ENCODE measurements at places on chromosomes 1 and 21.

DNA sequence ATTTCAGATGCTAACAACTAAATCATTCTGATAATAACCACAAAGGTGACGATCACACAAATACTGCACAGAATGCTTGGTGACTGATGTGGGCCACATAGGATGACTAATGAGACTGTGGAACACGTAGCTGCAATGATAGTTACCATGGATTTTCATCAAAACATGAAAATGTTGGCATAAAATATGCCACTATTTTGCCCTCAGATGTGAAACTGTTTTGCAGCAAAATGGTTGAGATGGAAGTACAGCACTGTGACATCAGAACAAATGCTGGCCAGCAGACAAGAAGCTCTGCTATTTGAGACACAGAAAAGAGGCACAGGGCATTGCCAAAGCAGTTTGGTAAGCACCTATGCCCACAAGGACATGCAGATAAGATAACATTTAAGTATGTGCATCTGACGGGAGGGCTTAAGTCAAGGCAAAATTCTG, 83.8 kb downstream of the NIBAN1 start:
- peak; percentile 10 for DNase-seq

- no peak for DNase-seq
Measured at GRCh38 chr21:34844924-34845238, 176.1 kb downstream of the CLIC6 start.

- no peak for DNase-seq
Measured at GRCh38 chr1:187928288-187928687, 1099.5 kb downstream of the PLA2G4A start.

GRCh38 chr21:43372663-43373361, 54.1 kb downstream of the SIK1 start:
- DNase-seq: no peak

- no peak for DNase-seq
Measured at GRCh38 chr21:30719401-30719800, 824 bp upstream of the KRTAP21-3 start.

- no peak for DNase-seq
Measured at GRCh38 chr1:5707566-5708345, 284.5 kb downstream of the NPHP4 start.

GRCh38 chr1:20185834-20186782, at the start of the genes PLA2G2C and UBXN10:
TSS of gene PLA2G2C (minus strand) at chr1:20186518. CDS start at chr1:20177363, 9,155 bp downstream.
TSS of gene UBXN10 (plus strand) at chr1:20186096. CDS start at chr1:20190562, 4,466 bp downstream.
- no peak for DNase-seq

DNA sequence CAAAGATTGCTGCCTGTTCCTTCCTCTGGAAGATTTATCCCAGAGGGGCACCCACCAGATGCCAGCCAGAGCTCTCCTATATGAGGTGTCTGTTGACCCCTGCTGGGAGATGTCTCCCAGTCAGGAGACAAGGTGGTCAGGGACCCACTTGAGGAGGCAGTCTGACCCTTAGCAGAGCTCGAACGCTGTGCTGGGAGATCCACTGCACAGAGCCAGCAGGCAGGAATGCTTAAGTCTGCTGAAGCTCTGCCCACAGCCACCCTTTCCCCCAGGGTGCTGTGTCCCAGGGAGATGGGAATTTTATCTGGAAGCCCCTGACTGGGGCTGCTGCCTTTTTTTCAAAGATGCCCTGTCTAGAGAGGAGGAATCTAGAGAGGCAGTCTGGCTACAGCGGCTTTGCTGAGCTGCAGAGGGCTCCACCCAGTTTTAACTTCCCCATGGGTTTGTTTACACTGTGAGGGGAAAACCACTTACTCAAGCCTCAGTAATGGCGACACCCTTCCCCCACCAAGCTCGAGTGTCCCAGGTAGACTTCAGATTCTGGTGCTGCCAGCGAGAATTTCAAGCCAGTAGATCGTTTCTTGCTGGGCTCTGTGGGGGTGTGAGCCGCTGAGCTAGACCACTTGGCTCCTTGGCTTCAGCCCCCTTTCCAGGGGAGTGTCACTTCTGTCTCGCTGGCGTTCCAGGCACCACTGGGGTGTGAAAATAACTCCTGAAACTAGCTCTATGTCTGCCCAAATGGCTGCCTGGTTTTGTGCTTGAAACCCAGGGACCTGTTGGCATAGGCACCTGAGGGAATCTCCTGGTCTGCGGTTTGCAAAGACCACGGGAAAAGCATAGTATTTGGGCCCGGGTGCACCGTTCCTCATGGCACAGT, 51.1 kb upstream of the PDC start:
- no peak for DNase-seq

DNA sequence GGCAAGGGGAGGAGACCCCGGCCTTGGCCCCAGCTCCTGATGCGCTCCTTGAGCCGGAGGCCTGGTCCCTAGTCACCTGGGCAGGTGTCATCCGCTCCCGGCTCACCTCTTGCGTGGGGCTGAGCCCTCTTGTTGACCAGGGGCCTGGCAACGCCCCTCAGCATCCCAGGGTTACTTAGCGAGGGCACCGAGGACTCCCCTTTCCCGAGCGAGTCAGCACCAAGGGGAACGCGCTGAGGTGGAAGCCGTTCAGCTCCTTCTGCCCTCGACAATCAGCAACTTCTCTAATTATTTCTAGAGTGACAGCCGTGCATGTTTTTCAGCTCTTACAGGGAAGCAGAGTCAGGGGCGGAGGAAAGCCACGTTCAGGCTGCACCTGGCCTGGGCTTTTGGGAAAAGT, 522 bp downstream of the SLC45A1 start:
- no peak for DNase-seq
